ENCODE measurements at places on chromosomes 5 and 9. TPM values are rescaled to one million over a fixed set of nuclear protein-coding genes. Genes with fewer than 3 reads are reported as not detected.

DNA sequence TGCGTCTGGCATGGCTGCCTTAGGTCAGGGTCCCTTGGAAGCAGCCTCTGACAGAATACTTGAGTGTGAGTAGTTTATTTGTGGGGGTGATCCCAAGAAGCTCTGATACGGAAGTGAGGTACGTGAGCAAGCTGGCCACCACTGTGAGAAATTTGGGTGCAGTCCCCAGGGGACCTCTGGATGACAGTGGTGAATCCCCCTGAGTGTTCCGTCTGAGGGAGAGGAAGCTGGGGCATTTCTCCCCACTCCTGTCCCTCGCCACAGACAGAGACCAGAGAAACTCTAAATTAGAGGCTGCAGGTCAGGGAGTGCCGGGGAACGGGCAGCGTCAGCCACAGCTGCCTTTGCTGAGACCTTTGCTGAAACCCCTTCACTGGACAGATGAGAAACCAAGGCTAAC, 155.9 kb upstream of the COL5A1 start:
- DNase-seq = no peak

DNA sequence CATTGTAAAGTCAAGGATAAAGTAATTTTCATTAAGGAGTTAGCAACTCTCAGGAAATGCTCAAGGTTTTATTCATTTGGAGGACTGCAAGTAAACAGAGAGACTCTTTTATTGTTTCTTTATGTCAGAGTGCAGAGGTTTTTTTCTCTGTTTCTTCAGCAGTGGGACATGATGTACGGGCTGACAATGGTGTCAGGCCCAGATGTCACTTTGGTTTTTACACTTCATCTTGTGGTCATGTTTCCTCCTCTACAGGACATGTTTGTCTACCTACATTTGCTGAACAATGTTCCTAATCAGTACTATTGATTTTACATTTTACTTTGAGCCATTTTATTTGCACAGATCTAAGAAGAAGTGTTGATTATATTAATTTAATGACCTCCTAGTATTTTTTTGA, 72.8 kb upstream of the PARP8 start:
- no peak for DNase-seq

GRCh38 chr9:137163365-137163715, 6.5 kb downstream of the LRRC26 start:
- DNase-seq = no peak

- no peak for DNase-seq
Measured at GRCh38 chr5:133336121-133336968, 276.0 kb downstream of the FSTL4 start.

PRR16 gene
- total RNA-seq = 6.1 TPM
